ENCODE measurements at places on chromosomes 3 and 15.

- no peak for DNase-seq
Observed at GRCh38 chr15:87761736-87762509, 494.6 kb downstream of the NTRK3 start.

GRCh38 chr3:184884359-184885017, 72.5 kb downstream of the VPS8 start:
- no peak for DNase-seq

DNA sequence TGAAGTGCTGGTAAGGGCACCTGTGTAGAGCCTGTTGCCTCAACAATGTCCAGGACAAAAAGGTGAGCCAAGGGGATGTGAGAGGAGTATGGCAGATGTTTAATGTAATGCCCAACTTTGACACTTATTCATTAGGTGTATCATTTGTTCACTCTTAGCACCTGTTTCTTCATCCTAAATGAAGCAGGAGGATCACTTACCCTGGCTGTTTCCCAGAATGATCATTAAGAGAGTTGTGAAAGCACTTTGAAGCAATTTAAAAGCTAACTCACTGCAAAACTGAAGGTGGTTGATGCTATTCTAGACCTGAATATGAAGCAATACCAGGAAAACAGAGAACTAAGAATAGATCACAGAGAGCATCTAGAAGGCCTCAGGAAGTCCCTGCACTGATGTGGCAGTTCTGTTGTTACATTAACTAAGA, 3.4 kb upstream of the HHLA2 start:
- DNase-seq = no peak

GRCh38 chr3:81199587-81199986, 561.9 kb downstream of the GBE1 start:
- DNase-seq = no peak

DNA sequence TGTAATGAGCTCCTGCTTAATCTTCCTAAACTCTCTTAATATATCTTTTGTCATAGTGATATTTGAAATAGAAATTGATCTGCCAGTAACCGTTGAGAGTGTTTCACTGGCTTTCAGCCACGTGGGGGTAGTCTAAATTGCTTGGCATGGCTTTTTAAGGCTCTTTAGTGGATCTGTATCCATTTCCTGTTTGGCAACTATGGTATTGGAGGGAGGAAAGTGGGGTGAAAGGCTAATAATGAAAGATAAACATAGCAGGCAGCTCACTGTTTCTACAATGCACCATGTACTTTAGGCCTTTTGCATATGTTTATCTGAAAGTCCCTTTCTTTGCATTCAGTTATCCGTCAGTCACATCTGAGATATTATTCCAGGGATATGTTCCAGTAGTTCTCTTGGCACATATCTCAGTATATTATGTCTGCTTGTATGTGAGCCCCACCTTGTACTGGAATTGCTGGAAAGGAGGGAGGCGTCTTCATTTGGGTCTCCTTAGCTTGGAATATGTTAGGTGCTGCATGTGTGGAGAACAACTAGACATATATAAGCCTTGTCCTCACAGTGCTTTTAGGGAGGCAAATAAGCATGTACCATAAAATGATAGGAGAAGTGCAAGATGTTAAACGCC, 10.8 kb downstream of the TOPAZ1 start:
- DNase-seq = no peak

DNA sequence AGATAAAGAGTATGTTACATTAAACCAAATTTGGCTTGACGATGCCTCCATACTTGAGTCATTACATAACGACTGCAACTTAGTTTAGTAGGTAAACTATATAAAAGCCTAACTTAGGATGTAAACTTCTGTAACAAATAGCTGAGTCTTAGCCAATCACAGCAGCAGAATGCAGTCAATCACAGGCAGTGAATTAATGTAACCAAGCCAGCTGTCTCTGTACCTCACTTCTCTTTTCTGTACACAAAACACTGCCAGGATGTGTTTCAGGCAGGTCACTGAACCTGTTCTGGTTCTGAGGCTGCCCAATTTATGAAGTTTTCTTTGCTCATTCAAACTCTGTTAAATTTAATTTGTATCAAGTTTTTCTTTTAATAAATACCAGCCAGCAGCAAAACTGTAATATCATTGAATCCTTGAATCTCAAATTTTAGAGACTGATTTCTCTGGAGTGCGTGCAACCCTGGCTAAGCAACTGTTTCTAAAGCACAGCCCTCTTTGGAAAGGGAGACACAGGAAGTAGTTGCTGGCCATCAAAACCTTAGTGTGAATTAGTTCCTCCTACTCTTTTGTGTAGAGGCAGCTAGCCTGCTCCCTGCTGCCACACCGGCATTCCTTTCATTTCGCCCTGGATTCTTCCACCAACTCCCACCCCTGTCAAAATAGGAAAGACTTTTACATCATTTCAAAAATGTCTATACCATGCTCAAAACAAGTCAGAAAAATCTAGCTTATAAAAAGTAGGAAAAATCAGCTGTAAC, 15.2 kb downstream of the RFTN1 start:
- DNase-seq = no peak

Data from spinal cord (tissue), 10 donors.